ENCODE measurements at places on chromosomes 5 and 9.
A peak's percentile ranks its signal among the peaks of the same experiment; 100 is the strongest.

- no peak for DNase-seq
- H3K36me3 ChIP-seq, result no peaks in the 10 kb centered on the region
- H3K4me1 ChIP-seq, result no peaks in the 10 kb centered on the region
- no peaks in the 10 kb centered on the region for H3K27me3 ChIP-seq
Measured at GRCh38 chr5:53877243-53877642, 316.8 kb downstream of the NDUFS4 start.

- no peaks in the 10 kb centered on the region for H3K36me3 ChIP-seq
- peaks cover 21% of the 10 kb centered on the region for H3K27me3 ChIP-seq
- DNase-seq, result no peak
Measured at GRCh38 chr5:149437391-149438040, 58.4 kb upstream of the IL17B start.

DNA sequence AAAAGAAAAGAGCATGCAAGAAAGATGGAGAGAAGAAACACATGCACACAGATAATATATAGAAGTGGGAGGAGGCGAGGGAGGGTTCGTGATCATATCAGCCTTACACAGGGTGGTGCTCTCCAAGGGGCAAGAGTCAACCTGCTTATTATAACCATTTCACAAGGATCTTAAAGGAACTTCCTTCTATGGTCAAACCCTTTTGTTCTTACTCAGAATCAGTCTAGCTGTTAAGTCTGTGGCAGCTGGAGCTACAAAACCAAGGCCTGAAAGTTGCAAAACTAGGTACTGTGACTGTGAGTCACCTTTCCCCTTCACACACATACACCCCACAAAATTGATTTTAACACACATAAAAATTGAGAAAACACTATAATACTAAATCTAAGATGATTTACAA, 18.5 kb upstream of the ERMP1 start:
- peak; percentile 17 for DNase-seq
- H3K27me3 ChIP-seq, result no peaks in the 10 kb centered on the region
- peak overlapping the region; percentile 79 for H3K27ac ChIP-seq
- peak overlapping the region; percentile 15 for H3K4me3 ChIP-seq

DNA sequence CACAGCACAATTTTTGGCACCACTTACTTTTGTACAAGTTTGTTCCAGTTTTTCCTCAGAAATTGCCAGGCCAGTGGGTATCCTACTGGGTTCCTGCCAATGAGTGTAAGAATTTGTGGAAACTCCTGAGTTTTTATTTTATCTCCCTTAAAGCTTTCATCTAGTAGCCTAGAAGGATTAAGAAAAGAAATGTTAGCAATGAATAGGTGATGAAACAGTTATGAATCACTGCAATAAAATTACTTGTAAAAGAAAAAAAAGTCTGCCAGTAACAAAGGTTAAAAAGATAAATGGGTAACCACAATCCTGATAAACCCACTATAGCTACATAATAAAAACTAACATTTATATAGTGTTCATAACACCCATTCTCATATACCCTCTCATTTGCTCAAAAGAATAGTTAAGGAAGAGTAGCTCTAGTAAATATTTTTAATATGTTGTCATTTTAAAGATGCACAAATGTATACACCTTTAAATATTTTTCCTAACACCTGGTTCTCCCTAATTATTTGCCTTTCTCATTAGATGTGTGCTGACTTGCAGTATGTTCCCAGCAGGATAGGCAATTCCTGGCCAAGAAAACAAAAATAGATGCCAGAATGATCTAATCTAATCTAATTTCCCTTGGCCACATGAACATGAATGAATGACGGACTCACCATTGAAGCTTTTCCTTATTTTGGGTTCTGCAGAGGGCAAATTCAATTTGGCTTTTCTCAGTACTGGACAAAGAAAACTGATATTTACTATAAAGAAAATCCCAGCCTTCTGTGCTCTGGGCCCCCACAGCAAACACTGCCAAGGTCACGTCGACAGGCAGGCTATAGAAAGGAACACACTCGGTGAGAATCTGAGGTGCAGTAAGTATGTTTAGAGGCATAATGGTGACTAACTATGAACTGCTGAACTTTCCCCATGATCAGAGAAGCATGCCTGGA, 26.4 kb downstream of the ERAP1 start:
- no peak overlapping the region for H3K4me3 ChIP-seq
- no peak for DNase-seq
- no peak overlapping the region for H3K27ac ChIP-seq
- peaks cover 85% of the 10 kb centered on the region for H3K36me3 ChIP-seq
- H3K4me1 ChIP-seq, result peaks cover 3% of the 10 kb centered on the region
